ENCODE measurements at places on chromosomes 1 and 21.

DNA sequence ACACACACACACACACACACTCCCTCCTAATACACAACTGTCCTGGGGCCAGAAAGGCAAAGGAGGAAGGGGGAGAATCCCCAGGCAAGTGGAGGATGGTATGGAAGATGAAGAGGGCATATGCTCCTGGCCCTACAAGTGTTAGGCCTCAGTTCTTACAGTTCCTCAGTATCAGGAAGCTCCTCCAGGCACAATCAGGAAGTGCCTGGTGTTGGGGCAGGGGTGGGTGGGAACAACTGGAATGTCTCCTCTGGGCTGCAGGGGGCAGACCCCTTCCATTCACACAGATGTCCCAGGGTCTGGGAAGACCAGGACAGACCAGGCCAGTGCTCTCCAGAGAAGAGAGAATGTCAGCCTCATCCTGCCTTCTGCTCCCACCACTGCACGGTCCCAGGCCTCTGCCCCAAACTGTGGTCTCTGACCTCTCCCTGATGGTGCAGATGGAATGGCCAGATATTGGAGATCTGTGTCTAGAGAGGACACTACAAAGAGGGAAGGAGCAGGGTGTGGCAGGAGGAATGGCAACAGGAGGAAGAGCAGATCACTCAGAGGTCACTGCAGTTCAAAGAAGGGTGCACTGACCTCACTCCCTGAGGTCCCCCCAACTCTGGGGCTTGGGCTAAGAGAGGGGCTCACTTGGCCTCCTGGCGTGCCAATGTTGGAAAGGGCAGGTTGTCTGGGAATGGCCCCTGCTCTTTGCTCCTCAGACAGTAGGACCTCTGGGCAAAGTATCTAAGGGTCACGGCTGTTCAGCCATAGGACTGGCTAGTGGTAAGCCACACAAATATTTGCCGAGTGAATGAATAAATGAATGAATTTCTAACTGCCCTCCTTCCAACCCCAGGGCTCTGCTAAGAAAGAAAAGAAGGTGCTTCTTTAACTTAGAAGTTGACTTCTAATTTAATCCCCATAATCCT lies 2.5 kb upstream of the DENND2D start:
- DNase-seq: no peak

GRCh38 chr1:236491469-236492136 lies 32.2 kb upstream of the LGALS8 start:
- no peak for DNase-seq

DNA sequence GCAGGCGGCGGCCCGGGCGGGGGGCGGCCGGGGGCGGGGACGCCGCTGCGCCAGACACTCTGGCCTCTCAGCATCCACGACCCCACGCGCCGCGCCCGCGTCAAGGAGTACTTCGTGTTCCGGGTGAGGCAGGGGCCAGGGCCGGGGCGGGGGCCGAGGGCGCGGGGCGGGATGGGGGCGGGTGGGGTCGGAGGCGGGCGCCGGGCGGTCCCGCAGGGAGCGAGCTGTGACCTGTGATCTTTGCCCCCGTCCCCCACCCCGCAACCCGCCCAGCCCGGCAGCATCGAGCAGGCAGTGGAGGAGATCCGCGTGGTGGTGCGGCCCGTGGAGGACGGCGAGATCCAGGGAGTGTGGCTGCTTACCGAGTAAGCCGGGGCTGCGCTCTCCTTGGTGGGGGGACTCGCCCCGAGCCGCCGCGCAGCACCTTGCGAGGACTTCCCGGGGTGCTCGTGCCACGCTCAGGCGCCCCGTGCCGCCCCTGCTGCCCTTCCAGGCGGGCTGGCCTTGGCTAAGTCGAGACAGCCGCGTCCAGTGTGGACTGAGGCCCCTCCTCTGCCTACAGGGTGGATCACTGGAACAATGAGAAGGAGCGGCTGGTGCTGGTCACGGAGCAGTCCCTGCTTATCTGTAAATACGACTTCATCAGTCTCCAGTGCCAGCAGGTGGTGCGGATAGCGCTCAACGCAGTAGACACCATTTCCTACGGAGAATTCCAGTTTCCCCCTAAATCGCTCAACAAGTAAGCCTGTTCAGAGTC lies 514 bp downstream of the TPRG1L start:
- DNase-seq: no peak

- DNase-seq: no peak
Measured at GRCh38 chr1:57741521-57741920, 317.7 kb upstream of the DAB1 start.

GRCh38 chr1:235907187-235907896 lies 40.6 kb upstream of the LYST start:
- DNase-seq: no peak

DNA sequence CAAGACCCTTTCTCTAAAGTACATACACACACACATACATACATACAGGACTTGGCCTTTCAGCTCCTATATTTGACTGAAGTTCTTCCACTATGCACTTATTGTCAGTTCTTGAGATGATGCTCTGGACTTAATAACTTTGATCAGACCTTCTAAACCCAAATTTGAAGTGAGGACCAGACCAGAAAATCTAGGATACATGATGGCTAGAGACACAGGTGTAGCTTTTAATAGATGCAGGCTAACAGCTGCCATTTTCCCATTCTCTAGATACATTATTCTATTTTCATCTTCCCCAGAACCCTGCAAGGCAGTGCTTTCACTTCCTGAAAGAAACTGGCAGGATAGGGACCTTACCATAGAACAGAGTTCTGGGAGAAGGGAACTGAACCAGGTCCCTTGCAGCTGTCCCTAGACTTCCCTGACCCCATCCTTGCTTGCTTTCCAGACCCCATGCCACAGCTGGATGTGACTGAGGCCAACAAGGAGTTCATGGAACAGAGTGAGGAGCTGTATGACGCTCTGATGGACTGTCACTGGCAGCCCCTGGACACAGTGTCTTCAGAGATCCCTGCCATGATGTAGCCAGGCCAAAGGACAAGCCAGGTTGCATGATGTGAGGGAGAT lies 14.9 kb upstream of the RAB42 start:
- DNase-seq: no peak

DNA sequence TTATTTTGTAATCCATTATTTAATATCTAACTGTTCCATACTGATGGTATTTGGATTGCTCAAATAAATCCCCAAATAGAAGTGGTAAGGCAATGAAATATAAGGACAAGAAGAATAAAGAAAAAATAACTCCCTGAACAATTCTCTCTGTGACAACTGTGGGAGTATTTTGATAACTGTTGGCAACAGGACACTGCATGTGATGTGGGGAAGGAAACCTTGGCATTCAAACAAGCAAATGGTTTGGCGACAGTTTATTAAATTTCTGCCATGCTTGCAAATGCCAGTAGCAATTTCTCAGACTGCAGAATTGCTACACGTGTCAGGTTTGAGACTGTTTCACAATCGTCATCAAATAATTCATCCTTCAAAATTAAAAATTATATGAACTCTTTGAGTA lies 8.6 kb upstream of the MRPL39 start:
- no peak for DNase-seq

DNA sequence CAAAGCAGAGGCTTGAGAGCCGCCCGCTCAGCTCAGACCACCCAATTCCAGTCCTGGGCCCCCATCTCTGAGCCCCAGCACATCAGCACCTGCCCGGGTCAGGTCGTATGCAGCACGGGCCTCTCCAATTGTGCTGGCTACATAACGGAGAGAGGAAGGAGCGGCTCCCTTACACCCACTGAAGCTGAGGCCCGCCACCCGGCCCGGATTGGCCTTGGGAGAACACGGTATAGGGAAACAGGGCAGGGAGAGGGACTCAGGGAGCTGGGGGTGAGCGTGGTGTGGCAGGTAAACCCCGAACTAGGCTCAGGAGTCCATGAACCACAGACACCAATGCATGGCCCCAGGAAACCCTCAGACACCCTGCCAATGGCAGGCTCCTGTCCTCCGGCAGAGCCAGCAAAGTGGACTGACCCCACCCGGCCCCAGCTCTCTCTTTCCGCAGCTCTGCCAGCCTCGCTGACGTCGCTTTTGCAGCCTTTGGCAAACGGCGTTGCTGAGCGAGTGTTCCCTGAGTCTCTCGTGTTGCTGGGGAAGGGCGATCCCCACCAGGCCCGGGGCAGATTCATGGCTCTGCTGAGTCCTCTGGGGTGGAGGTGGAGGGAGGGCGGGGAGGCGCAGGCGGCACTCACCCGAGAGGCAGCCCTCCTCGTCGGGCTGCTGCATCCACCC lies 16.5 kb downstream of the MEGF6 start:
- DNase-seq: no peak

Data from CD4-positive, alpha-beta T cell treated with Interleukin-1 beta for 1 hour (primary cell).